CD8-positive, alpha-beta T cell (primary cell): ENCODE measurements at places on chromosomes 3 and 15.

DNA sequence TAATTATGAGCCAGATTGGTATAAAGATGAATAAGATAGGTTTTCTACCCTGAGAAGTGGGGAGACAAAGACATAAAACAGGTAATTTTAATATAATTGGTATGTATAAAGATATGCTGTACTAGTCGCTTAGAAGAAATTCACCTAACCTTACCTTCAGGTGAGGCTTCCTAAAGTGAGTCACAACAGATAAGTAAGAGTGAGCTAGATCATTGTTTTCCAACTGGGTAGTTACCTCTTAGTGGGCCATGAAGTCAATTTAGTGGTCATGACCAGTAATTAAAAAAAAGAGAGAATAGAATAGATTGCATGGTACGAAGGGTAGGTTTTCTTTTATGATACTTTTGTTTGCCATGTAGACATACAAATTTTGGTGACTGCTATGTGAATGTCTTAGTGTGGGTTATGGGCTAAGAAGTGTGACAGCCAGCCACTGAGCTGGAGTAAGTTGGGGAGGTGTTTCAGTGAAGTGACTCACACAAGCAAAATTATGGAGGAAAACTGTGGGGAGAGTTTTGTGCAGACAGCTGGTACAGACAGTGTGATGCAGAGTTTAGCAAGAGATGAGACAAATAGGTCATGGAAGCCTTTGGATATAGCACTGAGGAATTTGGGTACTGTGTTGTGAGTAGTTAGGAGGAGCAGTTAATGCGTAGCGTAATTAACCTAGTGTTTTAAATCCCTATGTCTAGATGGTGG lies 8.2 kb downstream of the TRNT1 start:
- DNase-seq = no peak

DNA sequence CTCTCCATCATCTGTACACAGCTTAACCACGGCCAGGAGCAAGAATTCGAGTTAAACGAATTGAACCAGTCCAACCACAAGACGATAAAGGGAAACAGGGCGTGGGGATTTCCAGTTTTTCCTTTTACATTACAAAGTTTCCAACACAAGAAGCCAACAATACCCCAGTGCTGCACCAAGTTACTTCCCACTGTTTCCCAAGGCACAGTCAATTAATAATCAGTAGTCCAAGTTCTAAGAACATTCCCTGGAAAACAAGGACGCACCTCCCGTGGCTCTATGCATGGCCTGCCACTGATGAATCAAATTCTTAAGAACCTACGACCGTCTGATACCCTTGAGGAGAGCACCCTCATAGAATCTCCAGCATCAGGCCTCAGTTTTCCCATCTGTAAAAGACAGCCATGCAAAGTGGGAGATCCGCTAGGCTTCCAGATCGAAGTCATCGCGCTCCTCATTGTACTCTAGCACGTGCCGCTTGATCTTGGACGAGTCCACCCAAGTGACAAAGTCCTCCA lies 774 bp downstream of the IMP3 start:
- DNase-seq = no peak

- DNase-seq = no peak
Observed at GRCh38 chr3:159848348-159849118, 140.1 kb upstream of the IL12A start.

GRCh38 chr3:100682854-100683760 lies 26.2 kb upstream of the TFG start:
- no peak for DNase-seq
